ENCODE measurements at places on chromosomes 13 and 19.

- DNase-seq, result no peak
These were observed 1.1 kb downstream of the MIER2 start for GRCh38 chr19:343451-343931.

GRCh38 chr13:97335488-97336134, 98.4 kb upstream of the RAP2A start:
- no peak for DNase-seq

DNA sequence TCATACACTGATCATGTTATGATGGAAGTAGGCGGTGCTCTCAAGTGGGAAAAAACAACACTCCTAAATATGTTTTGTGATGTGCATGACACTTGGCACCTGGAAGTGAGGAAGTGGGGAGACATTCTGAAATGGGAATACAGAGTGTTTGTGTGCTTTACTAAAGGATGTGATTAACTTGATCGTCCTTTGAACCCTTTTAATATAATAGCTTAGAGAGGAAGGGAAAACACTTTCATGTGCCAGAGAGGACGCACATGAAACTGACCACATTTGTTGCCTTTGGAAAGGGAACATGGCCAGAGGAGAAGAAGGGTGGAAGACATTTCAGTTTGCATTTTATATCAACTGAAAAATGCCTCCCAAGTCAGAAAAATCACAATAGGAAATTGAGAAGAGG, 31.4 kb downstream of the SMAD9 start:
- no peak for DNase-seq

DNA sequence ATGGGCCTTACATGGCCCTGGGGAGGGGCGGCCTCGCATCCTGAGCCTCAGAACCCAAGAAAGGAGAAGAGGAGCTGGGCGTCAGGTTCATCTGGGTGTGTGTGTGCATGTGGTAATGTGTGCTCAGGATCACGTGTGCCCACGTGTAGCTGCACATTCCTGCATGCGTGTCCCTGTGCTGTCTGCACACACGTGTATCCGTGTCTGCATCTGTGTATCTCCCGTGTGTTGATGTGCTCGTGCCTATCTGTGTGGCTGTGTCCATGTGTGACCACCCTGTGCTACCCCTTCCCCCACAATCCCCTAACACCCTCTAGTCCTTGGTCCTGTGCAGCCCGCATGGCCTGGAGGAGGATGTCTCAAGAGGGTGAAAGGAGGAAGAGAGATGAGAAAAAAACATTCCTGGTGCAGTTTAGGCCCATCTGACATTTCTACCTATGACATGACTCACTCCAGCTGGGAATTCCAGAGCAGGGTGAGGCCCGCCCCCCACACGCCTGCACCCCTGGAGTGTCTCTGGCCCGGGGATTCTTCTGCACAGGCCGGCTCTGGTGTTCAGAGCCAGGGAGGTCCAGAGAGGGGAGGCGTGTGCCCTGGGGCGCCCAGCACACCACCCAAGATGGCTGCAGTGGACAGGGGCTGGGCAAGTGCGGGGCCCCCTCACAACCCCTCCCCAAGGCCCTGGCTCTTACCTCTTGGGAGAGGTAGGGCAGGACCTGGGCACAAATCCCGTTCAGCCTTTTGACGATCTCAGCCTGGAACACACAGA, 7.1 kb downstream of the TLE5 start:
- DNase-seq, result no peak

- no peak for DNase-seq
These were observed 183.2 kb upstream of the GPR12 start for GRCh38 chr13:26943748-26944147.

DNA sequence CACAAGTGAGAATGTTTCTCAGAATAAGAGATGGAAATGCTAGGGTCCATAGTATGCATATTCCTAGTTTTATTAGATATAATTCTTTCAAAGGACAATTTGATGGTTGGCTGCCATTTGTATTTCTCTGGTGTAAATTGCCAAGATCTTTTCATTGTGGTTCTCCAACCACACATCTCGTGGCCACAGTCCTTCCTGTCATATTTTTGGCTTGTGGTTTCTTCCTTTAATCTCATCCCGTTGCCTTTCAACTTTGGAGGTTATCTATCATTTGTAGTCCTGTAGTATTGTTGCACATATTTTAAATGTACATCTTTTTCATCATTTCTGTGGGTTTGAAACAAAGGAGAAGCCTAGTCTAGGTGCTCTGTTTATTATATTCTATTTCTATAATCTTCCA, 61.2 kb downstream of the WASF3 start:
- DNase-seq, result no peak

DNA sequence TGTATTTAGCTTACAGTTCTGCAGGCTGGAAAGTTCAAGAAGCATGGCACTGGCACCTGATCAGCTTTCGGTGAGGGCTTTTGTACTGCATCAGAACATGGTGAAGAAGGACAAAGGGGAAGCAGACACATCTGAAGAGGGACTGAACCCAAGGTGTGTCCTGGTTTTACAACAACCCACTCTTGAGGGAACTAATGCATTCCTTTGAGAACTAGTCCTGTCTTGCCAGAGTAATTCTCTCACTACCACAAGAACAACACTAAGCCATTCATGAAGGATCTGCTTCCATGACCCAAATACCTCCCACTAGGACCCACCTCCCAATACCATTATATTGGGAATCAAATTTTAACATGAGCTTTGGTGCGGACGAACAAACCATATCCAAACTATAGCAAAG, 93.6 kb downstream of the RFC3 start:
- DNase-seq, result no peak

- DNase-seq, result no peak
These were observed 124.7 kb downstream of the RBM26 start for GRCh38 chr13:79281339-79281747.

- no peak for DNase-seq
These were observed 41.0 kb downstream of the AKAP11 start for GRCh38 chr13:42312817-42313431.

GRCh38 chr13:98252931-98253470, 75.9 kb upstream of the RNF113B start:
- no peak for DNase-seq

DNA sequence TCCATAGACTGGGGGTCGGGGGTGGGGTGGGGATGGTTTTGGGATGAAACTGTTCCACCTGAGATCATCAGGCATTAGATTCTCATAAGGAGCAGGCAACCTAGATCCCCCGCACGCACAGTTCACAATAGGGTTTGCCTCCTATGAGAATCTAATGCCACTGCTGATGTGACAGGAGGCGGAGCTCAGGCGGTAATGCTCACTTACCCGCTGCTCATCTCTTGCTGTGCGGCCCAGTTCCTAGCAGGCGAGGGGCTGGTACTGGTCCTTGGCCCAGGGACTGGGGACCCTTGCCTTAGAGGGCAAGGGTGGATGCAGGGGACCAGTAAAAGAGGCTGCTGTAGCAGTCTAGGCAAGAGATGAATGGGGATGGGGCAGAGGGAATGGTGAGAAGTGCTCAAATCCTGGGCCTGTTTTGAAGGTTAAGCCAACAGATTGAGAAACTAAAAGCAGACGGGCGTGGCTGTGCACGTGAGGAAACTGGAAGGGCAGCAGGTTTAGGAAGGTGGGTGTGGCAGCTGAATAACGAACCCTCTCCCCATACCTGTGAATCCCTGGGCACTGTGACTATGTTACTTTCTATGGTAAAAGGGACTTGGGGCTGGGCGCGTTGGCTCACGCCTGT, 1.5 kb upstream of the ERICH4 start:
- no peak for DNase-seq

GRCh38 chr19:3778104-3778867, 6.3 kb upstream of the RAX2 start:
- DNase-seq, result no peak

DNA sequence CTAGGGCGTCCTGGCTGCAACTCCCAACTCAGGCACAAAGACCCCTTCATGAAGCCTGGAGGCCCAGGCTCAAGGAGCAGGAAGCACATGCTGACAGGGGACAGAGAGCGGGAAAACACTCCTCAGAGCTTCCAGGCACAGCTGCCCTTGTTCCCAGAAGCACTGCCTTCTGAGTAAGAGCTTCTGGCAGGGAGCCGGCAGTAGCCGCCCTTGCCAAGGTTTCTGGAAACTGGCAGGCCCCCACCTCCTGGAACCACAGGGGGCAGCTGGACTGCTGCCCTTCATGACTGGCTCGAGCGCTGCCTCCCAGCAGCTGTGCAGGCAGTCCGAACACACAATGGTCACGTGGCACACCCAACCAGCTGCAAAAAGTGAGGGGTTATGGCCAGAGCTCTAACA, 33.6 kb upstream of the EPHX3 start:
- no peak for DNase-seq

DNA sequence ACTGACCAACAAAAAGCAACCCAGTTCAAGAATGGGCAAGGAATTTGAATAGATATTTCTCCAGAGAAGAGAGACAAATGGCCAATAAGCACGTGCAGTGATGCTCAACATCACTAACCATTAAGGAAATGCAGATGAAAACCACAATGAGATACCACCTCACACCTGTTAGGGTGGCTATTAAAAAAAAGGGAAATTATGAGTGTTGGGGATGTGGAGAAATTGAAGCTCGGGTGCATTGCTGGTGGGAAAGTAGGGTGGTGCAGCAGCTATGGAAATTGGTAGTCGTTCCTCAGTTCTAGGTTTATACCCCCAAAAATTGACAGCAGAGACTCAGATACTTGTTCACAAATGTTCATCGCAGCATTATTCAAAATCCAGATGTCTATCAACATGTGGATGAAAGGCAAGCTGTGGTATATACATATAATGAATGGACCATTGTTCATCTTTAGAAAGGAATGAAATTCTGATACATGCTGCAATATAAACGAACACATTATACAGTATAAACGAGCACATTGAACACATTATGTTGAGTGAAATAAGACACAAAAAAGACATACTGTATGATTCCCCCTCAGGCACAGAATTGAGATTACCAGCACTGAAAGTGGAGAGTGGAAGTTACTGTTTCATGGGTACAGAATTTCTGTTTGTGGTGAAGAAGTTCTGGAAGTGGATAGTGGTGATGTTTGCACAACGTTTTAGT, 927 bp downstream of the CHAMP1 start:
- DNase-seq, result no peak

DNA sequence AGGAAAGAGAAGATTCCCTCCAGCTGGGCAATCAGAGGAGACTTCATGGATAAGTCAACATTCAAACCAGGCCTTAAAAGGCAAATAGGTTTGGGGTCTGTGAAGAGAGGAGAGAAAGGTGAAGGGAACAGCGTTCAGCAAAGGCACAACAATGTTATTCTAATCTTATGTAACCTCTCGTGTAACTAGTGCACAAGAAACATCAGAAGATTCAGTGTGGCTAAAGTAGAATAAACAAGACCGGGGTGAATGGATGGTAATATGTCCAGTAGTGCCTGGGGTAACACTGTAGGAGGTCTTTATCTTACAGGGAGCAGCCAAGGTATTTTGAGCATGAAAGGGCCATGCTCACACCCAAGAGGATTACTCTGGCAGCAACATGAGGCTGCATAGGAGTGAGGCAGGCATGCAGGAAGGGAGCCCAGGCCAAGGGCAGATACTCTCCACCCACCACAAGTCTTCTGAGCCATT, 24.1 kb downstream of the LHFPL6 start:
- DNase-seq, result no peak

DNA sequence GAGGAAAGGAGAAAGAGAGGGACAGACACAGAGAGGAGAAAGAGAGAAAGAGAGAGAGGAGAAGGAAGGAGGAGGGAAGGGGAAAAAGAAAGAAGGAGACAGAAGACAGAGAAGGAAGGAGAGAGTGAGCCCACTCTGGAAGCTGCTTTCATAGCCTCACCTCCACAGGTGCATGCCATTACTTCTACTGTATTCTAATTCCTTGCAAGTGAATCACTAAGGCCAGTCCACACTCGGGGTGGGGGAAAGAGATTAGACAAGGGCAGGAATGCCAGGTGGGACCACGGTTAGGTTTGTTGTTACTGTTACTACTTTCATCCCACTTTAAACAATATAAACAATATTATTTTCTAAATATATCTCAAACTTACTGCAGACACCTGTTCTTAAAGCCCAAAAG, 684.5 kb upstream of the ARGLU1 start:
- no peak for DNase-seq

DNA sequence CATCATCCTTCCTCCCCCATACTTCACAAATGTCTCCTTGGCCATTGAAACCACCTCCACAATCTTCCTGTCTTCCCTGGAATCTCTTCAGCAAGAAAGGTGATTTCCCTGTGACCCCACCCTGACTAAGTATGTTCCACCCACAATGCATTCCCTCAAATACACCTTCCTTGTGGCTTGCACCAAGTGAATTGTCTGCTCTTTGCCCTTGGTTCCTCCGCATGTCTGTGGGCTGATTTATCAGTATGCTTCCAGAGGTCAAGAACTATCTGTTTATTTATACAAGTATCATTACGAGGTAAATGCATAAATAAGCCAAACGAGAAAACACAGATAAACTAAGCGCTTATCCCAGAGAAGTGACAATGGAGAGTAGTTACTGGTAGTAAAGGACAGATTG, 45.4 kb upstream of the POMP start:
- no peak for DNase-seq

- no peak for DNase-seq
These were observed 9.6 kb downstream of the ZIC2 start for GRCh38 chr13:99991013-99991827.

- DNase-seq, result no peak
These were observed 913.8 kb upstream of the SLITRK5 start for GRCh38 chr13:86757236-86757978.

DNA sequence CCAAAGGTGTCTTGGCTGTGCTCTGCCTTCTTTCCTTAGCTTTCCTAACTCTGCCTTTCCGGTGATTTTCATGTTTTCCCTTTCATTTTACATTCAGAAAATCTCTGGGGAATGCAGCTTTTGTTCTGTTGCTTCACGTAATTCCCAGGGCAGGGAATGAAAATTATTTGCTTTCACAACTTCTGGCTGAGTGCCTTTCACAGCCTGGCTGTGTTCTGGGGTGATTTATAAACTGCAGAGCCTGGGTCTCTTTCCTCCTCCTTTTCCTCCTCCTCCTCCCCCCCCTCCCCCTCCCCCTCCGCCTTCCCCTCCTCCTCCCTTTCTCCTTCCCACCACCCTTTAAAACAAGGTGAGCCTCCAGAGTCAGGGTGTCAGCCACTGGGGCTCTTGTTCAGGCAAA, 84.3 kb downstream of the RNASEH2B start:
- DNase-seq, result no peak

- DNase-seq, result no peak
These were observed 686 bp downstream of the SETDB2 start for GRCh38 chr13:49444524-49445395.

GRCh38 chr13:101424381-101425155, 8.3 kb upstream of the NALCN start:
- DNase-seq, result no peak

GRCh38 chr13:42048684-42049453, 421 bp downstream of the DGKH start:
- DNase-seq, result no peak

DNA sequence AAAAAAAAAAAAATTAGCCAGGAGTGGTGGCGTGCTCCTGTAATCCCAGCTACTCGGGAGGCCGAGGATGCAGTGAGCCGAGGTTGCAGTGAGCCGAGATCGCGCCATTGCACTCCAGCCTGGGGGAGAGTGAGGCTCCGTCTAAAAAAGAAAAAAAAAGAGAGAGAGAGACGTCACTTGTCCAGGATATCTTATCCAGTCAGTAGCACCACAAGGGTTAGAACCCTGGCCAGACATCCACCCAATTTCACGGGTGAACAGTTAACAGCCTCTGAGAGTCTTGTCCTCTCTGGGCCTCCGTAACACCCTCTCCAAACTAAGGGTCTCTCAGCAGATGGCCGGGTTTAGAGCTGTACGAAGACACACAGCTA, 917 bp upstream of the CLPTM1 start:
- no peak for DNase-seq

GRCh38 chr13:50355797-50356196, 340.6 kb downstream of the KCNRG start:
- DNase-seq, result no peak

Data from stimulated activated CD4-positive, alpha-beta T cell treated with anti-CD3 and anti-CD28 coated beads, Interleukin-1b, Interleukin-23, amount 100 ng/mL, for 24 hours (primary cell).